ENCODE measurements at places on chromosomes 2 and 18.

DNA sequence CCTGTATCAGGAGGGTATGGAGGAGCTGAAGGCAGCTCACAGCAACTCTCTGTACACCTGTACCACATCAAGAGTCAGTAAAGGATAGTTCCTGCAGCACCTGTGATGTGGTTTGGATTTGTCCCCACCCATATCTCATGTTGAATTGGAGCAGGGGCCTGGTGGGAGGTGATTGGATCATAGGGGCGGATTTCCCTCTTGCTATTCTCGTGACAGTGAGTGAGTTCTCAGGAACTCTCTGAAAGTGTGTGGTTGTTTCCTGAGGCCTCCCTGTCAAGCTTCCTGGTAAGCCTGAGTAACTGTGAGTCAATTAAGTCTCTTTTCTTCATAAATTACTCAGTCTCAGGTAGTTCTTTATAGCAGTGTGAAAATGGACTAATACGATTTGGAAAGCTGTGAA, 28.9 kb downstream of the OSBPL1A start:
- no peak for DNase-seq

- no peak for DNase-seq
These were observed 130.5 kb upstream of the SPRED2 start for GRCh38 chr2:65562890-65563289.

DNA sequence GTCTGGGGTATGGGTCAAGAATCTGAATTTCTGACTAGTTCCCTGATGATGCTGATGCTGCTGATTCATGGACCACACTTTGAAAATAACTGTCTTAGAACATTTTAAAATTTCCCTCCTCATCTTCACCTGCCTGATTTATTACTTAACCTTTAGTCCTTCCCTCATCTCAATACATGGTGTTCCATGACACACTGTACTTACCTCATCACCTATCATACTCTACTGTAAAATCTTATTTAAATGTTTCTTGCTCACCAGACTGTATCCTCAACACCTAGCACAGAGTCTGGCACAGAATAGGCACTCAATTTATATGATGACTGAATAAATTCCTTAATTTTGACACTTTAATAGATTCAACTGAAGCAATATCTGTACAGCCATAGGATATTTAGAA, 95.7 kb downstream of the FAM161A start:
- no peak for DNase-seq

DNA sequence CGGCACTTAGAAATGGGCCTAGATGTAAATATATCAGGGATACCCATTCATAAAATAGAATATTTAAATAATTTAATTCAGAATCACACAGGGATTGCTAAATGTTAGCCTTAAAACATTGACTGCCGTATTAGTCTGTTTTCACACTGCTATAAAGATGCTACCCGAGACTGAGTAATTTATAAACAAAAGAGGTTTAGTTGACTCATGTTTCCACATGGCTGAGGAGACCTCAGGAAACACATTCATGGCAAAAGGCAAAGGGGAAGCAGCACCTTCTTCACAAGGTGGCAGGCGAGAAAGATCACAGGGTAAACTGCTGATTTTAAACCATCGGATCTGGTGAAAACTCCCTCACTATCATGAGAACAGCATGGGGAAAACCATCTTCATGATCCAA, 223.6 kb upstream of the GULP1 start:
- DNase-seq: no peak

DNA sequence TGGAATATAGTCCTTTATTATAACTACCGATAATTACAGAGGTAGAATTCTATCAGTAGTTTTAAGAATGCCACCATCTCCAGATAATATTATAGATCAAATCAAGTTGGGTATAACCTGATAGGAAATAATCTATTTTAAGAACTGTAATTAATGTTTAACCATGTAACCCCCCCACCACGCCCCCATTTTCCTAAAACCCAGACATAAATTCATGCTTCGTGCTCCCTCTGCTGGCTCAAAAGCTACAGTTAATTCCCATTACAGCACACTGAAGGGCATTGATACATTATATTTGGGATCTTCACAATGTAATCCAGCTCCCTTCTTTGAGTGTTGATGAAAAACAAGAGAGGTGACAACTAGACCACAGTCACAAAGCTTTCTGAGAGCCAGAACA, 228.0 kb upstream of the SMAD7 start:
- DNase-seq: no peak

- DNase-seq: no peak
These were observed 165.2 kb downstream of the MTCL1 start for GRCh38 chr18:8870528-8870927.

DNA sequence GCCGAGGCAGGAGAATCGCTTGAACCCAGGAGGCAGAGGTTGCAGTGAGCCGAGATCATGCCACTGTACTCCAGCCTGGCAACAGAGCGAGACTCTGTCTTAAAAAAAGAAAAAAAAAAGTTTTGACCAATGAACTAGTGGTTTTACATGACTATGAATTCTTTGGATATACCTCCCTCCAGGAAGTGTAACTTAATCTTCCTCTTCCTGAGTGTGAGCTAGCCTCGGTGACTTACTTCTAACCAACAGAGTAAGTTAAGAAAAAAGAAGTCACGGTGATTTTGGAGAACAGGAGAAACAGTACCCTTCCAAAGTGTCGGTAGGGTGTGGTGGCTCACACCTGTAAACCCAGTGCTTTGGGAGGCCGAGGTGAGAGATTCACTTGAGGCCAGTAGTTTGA, 7.1 kb downstream of the TIA1 start:
- no peak for DNase-seq

GRCh38 chr2:152846697-152847470, 128.5 kb downstream of the ARL6IP6 start:
- DNase-seq: no peak

- DNase-seq: no peak
These were observed 318.8 kb downstream of the RND3 start for GRCh38 chr2:150168595-150169236.

DNA sequence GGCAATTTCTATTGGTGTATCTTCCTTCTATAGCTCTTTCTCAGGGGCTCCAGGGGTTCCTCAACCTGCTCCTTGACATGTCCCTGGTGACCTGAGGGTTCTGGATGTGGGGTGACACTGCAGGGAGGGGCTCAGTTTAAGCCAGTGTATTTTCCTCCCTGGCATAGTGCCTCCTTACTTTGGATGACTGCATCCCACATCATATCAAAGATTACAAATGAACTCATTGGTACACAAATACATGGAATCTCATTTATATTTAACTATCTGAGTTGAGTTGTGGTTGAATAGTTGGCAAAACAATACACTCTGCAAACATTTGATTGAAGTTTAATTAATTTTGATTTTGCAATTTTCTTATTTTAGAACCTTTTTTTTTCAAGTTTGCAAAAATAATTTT, 268.2 kb upstream of the SKOR2 start:
- no peak for DNase-seq

- DNase-seq: no peak
These were observed 111.2 kb downstream of the FARSB start for GRCh38 chr2:222544661-222545060.

- DNase-seq: peak; percentile 75
These were observed 200.8 kb upstream of the SIX3 start for GRCh38 chr2:44740678-44741077.

GRCh38 chr18:21763846-21764646, 23.5 kb downstream of the MIB1 start:
- DNase-seq: no peak

DNA sequence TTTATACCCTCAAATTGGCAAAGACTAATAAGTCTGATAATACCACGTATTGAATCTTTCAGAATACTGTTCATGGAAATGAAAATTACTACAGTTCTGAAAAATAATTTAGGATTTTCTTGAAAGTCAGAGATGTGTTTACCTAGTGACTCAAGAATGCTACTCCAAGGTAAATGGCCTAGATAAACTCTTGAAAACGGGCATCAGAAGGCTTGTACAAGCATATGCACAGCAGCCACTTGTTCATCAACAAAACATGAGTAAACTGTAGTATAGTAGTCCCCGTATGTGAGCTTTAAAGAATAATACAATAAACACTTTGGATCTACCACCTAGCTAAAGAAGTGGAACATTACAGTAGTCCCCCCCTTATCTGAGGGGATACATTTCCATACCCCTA, 157.5 kb downstream of the THADA start:
- peak; percentile 44 for DNase-seq

DNA sequence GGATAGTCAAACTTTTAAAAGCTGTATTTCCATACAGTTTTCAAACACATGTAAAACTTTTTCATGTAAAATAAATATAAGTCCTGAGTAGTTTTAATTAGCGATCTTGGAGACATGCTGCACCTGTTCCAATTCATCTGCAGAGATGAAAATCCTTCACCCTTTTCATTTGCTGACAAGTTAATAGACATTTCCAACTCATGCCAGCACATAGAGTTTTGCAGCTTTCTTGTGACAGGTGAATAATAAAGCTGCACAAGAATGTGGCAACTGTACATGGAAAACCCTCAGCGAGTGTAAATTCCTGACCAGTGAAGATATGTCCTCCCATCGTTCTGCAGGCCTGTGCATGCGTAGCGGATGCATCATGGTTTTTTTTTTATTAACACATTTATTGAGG, 771.4 kb downstream of the TDRD15 start:
- DNase-seq: no peak

GRCh38 chr2:145026456-145027455, 506.8 kb upstream of the ZEB2 start:
- DNase-seq: no peak

DNA sequence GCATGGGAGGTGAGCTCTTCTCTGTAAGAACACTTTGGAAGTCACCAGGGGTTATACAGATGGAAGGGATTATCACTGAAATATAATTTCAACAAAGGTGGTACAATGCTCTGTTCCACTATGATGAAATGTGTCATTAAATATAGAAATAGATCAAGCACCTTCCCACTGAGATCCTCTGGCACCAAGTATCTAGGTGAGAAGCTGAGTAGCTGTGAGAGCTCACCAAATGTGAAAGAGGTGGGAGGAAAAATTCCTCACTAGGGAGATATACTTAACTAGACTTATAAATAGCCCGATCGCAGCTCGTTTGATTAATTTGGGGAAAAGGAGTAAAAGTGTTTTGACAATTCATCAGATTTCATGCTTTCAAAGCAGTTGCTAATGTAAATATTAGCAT, 247.6 kb downstream of the SMAD2 start:
- no peak for DNase-seq

All from DMS79 treated with DMSO at 0.1 percent for 48 hours (cell line).